Kidney glomerular epithelial cell (primary cell): ENCODE measurements at places on chromosomes 1 and 21.
A peak's percentile ranks its signal among the peaks of the same experiment; 100 is the strongest.

DNA sequence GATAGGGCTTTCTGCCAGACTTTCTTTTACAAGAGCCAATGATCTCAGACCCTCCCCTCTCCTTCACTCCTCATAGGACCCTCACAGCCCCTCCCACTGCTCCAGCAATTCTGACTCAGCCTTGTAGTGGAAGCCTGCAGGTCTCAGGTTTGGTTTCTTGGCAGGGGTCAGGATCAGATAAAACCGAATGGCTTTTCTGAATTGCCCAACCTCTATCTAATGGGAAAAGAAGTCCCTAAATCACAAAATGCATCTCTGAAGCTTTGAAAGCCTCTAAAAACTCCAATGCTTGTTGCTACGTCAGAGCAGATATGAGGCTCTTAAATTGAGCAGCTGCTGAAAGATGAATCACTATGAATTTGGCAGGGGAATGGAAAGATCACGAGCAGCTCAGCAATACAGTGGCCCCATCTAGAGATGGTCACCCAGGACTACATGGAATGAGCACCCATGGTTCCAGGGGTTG lies 74.5 kb downstream of the NID1 start:
- DNase-seq = no peak

GRCh38 chr21:18026359-18026758 lies 207.2 kb upstream of the C21orf91 start:
- DNase-seq = no peak

DNA sequence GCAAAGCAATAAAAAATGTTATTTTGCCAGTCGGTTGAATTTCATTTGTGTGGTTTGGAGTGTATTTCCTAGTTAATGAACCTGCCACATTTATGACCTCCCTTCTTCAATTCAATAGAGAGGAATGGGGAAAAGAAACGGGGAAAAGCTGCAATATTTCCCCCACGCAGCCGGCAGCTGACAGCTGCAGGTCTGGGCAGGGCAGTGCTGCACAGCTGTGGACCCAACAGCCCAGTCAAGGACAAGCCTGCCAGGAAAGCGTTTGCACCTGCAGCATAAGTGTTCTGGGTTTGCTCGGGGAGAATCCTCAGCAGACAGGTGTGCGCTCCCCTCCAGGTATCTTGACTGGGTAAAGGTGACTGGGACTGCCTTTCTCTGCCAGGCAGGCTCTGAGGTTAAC lies 53.4 kb downstream of the FBXO2 start:
- no peak for DNase-seq

DNA sequence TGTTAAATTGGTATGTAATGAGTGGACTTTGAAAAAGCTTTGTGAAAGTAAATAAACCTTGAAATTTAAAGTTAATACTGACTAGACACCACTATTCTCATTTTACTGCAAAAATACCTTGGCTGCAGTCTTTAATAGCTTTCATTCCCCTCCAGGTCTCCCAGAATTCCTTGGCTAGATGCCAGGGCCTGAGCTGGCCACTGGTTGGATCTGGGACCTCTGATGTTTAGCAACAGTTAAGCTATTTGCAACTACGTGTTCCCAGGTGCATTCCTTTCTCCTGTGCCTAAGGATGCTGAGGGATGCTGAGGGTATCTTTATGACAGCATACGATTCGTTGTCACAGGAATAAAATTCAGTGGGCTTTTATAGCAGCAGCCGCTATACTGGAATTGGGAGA lies 938.7 kb downstream of the TTLL7 start:
- DNase-seq = no peak

GRCh38 chr1:165424454-165425216 lies 20.3 kb downstream of the RXRG start:
- no peak for DNase-seq

GRCh38 chr21:44552681-44553080 lies 1.4 kb upstream of the KRTAP10-2 start:
- DNase-seq = no peak

- no peak for DNase-seq
These were observed 31.4 kb upstream of the TMEM61 start for GRCh38 chr1:54949053-54949452.

DNA sequence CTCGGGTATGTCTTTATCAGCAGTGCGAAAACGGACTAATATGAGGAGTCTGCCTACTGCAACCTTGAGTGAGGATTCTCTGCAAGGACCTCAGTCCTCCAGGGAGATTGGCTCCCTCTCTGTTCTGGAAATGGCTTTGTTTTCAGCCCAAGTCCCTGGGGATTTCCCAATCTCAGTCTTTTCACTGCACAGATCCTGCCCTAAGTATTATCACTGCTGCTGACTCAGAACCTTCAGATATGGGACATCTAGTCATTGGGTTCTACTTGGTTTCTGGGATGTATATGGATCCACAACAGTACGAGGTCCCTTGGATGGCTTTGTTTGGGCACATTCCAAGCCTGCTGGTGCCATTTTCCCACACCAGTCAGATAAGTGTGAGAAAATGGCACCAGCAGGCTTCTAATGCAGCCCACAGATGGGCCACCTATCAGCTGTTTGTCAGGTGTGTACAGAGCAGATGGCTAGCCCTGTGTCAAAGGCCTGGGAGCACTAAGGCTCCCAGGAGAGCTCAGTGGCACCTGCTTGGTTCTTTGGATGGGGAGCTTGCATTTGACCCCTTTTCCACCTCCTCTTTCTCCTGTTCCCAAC lies 27.4 kb downstream of the ELF3 start:
- DNase-seq = peak; percentile 28

DNA sequence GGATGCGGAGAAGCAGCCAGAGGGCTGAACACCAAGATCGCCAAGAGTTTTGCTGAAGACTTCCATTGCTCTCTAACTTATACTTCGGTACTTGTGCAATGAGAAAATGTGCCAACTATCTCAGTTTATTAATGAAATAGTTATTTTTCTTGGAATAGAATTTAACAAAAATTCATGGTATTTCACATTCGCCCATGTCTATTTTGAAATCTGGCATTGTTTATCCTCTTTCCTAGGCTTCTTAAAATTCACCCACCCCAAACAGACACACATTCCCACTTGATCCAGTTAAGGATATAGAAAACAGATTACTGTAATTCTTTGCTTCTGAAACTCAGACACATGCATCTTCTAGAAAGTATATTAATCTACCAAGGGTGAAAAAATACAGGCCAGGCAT lies 56.3 kb upstream of the ADAMTS5 start:
- DNase-seq = no peak

DNA sequence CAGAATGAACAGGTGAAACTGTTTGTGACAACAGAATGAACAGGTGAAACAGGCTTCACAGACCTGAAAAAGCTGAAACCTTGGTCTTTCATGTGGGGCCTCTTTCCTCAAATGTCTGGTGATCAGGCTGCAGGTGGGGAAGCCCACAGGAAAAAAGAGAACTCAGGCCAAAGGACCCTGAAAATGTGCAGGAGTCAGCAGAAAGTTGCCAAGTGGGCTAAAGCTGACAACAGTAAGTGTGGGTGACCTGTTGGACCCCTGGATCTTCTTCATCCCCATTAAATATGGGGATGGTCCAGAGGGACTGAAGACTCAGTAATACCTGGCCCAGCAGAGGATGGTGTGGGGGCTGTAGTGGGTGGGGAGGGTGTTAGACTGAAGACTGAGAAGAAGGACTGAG lies 9.1 kb upstream of the CHIT1 start:
- no peak for DNase-seq

DNA sequence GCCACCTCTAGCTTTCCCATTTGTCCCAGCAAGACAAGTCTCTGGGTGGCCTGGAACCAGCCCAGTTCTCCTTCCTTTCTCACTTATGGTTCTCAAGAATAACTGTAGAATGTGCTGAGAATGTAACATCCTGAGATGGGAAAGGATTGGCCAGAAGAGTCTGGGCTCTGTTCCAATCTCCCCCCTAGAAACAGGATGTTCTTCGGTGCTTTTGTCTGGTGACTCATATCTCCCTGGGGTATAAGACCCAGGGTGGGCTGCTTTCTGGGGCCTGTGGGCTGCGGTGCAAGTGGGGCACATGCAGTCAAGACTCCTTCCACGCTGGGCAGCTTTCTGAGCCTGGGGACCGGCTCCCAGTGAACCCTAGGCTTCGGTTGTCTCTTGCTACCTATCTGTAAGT lies 251.2 kb upstream of the POU3F1 start:
- DNase-seq = no peak

- DNase-seq = no peak
These were observed 84.7 kb downstream of the OBSCN start for GRCh38 chr1:228292609-228292911.

- peak; percentile 20 for DNase-seq
These were observed 145.5 kb upstream of the IRF2BP2 start for GRCh38 chr1:234755449-234755863.

GRCh38 chr1:145871994-145872924 lies 13.4 kb upstream of the PIAS3 start:
- DNase-seq = no peak

DNA sequence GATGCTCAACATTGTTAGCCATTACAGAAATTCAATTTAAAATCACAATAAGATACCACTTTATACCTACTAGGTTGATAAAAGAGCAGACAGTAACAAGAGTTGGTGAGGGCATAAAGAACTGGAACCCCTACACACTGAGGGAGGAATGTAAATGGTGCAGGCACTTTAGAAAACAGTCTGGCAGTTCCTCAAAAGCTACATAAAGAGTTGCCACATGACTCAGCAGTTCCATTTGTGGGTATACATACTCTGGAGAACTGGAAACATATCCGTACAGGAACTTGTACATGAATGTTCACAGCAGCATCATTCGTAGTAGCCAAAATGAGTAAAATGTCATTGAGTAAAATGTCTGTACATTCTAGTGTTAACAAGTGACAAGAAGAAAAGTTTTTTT lies 17.0 kb downstream of the NSL1 start:
- DNase-seq = no peak

DNA sequence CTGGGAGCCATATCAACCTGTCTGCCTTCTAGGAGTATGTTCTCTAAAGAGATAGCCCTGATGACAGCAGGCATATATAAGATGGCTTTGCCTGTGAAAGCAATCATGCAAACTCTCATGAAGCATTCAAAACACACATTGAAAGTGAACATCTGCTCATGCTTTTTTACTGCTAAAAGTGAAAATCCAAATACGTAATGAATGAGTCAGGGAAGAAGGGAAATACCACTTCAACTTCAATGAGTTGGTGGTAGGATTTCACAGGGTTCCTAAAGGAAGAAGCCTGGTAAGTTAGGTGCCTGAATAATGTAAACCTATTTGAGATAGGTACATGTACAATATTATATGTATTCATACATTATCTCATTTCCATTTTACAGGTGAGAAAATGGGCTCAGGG lies 50.5 kb upstream of the SLFNL1 start:
- no peak for DNase-seq

DNA sequence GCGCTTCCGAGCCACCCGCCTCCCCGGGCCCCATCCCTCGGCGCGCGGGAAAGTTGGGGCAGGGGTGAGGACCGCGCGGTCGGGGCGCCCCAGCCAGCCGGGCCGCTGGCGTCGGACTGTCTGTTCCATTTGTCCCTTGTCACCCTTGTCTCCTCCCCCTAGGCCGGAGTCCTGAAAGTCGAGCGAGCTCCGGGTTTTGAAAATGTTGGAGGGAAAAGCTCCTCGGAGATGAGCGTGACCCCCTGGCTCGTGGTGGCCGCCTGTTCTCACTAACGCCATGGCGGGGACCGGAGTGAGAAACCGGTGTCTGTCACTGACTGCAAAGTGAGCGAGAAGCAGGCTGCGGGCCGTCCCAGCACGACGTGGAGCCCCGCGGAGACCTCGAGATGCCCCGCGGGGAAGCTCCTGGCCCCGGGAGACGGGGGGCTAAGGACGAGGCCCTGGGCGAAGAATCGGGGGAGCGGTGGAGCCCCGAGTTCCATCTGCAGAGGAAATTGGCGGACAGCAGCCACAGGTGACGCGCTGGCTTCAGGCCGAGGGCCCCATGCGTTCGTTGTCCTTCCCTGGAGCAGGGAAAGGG lies 491 bp downstream of the PER3 start:
- DNase-seq = no peak

GRCh38 chr1:1173793-1174415 lies at the start of gene TTLL10:
Gene TTLL10, plus strand, starts transcription at chr1:1173880. Its CDS starts 5,336 bp downstream, at chr1:1179216.
- no peak for DNase-seq

DNA sequence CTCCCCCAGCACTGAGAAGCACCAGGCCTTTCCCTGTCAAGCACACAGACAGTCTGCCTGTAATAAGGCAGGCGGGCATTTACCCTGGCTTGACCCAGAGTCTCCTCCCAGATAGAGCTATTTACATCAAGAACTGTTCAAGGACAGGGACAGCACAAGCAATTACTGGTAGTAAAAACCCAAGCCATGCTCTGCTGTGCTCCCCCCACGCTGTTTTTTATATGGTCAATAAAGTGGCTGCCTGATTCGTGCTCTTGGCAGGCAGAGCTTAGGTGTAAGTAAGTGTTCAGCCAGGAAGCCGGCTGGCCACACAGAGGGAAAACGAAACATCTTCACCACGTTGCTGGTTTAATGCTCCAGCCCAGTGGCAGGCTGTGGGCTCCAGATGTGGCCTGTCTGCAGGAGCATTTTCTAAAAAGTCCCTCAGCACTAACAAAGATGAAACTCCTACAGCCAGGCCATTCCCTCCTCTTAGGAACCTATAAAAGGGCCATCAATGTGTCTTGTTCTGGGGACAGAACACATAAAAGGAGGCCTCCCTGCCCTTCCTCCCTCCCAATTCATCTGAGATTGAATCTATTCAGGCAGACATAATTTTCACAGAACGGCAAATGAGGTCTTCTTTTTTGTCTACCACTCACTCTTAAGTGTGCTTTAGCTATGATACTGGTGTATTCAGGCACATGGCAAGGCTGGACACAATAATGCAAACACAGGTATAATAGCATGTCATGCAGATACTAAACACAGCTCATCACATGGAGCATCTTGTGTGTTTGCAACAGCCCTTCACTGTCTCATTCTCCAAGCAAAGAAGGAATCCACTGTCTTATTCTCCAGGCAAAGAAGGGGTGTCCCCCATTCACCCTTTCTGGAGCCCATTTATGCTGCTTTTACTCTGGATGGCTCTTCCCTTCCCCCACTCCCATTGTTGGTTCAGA lies 378.9 kb downstream of the HHAT start:
- DNase-seq = no peak

GRCh38 chr1:169133801-169134502 lies 27.5 kb downstream of the ATP1B1 start:
- no peak for DNase-seq

DNA sequence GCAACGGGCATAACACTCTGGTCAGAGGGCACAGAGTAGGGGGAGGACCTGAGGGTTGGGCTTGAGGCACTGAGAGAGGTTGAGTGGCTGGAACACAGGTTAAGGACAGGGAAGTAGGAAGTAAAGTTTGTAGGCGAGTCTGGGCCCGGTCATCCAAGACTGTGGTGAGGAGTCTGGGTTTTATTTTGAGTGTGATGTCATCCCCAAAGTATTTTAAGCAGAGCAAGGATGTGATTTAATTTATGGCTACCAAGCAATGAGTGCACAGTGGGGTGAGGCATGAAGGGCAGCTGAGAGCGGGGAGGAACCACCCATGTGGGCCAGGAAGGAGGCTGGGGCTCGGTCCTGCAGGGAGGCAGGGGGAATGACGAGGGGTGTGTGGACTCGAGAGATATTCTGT lies 11.2 kb upstream of the VWA5B1 start:
- DNase-seq = peak; percentile 99

GRCh38 chr21:17467392-17467791 lies 45.5 kb upstream of the CXADR start:
- DNase-seq = no peak

GRCh38 chr21:41957991-41958766 lies 4.4 kb upstream of the C2CD2 start:
- no peak for DNase-seq

GRCh38 chr1:112718691-112719418 lies 3.7 kb upstream of the PPM1J start:
- DNase-seq = peak; percentile 42

GRCh38 chr21:27068811-27069210 lies 101.9 kb upstream of the ADAMTS5 start:
- no peak for DNase-seq

GRCh38 chr1:109433322-109433721 lies 7.1 kb upstream of the PSMA5 start:
- DNase-seq = no peak
